GM12891 (cell line): ENCODE measurements at places on chromosomes 16 and 17.

DNA sequence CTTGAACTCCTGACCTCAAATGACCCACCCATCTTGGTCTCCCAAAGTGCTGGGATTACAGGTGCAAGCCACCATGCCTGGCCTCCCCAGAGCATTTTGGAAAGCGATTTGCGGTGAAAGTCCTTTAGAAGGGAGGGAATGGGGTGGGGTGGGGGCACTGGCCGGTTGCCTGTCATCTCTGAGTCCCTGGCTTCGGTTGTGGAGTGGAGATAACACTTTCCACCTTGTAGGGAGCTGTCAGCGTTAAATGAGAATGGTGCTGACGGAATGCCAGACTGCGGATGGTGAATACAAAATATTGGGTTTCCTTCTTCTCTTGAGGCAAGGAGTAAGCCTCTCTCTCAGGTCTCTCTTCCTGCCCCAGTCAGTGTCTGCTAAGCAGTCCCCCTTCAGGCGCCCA, 5.2 kb upstream of the WNT3 start:
- no peak for DNase-seq

- DNase-seq, result no peak
Observed at GRCh38 chr16:11004973-11005610, 60.7 kb downstream of the CLEC16A start.

DNA sequence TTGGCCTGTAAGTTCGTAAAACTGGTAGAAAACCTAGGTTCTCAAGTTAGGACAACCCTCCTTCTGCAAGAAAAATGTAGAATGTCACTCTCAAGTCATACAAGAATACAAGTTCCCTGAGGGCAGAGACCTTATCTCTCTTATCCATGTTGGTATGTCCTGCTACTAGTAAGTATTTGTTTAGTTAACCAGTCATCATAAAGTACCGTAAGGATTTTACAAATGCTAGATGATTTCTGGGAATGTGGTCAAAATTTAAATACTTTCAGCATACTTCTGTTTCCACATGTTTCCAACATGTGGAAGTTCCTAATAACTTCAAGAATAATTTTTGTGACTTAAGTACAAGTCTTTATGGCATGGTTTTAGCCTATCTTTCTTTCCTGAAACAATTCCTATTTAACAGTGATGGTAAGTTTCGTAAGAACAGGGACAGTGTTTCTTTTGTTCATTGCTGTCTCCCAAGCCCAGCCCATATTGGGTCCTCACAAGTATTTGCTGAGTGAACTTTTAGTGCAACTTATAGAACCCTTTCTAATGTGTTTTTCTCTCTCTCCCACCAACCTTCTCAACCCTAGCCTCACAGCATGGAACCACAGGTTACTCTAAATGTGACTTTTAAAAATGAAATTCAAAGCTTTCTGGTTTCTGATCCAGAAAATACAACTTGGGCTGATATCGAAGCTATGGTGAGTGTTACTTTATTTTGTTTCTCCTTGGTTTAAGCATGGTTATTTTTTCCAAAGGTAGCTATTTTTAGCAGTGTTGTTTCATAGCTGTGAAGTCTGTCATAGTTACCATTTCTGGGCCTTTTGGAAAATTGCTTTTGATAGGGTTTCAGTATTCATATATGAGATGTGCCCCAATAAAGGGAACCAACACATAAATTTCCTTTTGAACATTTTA, 4.5 kb downstream of the NBR1 start:
- no peak for DNase-seq

DNA sequence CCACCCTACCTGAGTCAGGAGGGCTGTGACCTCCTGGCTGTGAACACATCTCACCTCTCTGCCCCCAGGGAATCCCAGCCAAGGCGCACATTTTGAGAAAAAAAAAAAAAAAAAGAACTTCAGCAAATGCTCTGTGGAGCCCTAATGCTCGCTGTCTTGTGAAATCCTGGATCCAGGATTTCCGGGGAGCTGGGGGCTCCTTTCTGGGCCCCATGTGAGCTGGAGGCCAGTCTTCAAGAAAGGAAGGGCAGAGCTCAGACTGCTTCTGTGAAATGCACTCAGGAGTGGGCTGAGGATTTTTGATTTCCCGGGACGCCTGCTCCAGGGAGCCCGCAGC, 36.0 kb upstream of the EMP2 start:
- DNase-seq, result no peak

- DNase-seq, result no peak
Observed at GRCh38 chr16:89319886-89320781, 102.6 kb downstream of the ZNF778 start.

DNA sequence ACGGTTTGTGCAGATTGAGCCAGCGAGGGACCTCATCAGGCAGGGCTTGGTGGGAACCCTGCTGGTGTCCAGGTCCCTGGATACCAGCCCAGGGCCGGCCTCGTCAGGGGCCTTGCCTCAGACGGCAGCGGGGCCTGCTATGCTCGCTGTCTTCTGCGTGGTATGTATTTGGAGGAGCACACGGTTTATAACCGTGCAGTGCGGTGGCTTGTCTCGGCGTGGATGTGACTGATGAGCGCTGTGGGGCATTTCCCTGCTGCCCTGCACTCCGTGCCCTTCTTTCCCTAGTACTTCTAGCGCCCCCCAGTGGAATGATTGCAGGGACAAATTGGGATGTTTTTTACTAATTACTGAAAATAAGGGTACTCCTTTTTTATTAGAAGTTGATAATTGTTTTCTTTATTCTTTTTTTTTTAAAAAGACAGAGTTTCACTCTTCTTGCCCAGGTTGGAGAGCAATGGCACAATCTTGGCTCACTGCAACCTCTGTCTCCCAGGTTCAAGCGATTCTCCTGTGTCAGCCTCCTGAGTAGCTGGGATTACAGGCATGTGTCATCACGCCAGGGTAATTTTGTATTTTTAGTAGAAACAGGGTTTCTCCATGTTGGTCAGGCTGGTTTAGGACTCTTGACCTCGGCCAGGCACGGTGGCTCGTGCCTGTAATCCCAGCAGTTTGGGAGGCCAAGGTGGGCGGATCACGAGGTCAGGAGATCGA, 15.3 kb downstream of the TBCD start:
- no peak for DNase-seq

GRCh38 chr17:14856176-14856575, 408.9 kb downstream of the PMP22 start:
- no peak for DNase-seq

DNA sequence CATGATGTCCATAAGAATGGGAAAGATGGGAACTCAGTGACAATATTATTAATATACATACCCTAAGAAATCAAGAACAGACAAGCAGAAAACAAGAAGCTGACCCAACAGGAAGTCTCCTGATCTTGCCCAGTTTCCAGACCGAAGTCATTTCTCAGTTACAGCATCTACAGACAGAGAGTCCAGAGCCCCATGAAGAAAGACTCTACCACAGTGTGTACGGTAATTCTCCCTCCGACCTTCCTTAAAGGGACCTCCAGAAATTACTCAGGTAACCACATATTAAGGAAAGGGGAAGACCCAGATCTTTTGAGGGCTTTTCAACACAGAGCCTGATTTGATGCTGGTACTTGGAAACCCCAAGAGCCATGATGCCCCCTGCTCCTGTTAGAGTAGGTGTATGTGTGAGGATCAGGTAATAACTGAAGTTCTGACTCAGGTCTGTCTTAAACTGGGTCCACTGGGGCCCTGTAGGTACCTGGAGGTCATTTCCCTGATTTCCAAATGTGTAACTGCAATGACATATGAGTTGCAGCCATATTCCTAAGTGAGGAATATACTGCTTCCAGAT, 132.4 kb downstream of the ABCA8 start:
- DNase-seq, result no peak

DNA sequence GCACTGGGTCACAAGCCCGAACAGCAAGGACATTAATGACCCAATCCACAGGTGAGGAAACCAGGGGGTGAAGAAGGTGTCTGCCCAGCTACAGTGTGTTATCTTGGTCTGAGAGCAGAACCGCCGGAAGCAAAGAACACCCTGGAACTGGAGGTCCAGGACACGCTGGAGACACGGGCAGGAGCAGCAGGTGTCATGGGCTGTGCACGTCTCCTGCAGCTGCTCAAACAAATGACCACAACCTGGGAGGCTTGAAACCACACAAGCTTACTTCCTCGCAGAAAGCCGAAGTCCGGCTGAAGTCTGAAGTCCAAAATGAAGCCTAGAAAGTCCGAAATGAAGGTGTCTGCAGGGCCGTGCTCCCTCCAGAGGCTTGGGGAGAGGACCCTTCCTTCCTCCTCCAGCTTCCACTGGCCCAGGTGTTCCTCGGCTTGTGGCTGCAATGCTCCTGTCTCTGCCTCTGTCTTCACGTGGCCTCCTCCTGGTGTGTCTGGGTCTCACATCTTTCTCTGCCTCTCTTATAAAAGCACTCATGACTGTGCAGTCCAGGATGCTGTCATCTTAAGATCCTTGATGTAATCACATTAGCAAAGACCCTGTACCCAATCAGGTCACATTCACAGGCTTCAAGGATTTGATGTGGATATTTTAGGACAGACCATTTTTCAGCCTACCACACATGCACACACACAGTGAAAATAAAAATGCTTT, 351.2 kb downstream of the C16orf95 start:
- DNase-seq, result no peak
